ENCODE measurements at places on chromosomes 6 and 20.

- peak; percentile 86 for DNase-seq
Observed at GRCh38 chr20:46709459-46710152, at the start of gene SLC2A10. Gene SLC2A10 (plus strand): TSS chr20:46709649. CDS start chr20:46709737, 88 bp downstream.

DNA sequence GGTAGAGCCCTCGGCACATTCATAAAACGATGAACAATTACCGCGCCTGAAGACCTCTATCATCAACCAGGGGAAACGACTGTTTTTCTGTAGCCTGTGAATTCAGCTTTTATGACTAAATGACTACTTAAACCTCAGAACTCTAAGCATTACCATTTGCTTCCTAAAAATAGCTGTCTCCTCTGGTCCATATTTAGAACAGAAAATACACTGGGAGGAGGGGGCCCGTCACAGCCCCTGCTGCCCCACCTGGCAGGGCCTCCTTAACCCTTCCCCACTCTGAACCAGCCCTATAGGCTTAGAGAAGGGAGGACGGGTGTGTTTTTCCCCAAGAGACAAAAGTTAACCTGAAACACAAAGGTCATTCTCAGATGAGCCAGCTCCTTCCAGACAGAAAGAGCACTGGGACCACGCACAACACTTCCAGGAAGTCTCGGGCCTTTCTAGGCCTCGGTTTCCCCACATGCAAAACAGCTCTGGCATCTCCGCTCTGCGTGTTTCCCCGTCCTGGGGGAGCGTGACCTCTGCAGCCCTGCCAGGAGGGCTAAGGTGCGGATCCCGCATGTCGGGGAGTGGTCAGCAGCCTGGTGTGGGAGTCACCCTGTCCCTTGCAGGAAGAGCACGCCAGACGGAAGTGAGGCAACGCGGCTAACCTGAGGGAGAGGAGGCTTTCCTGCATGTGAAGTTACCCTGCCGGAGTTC, 193.9 kb downstream of the DLL1 start:
- no peak for DNase-seq

DNA sequence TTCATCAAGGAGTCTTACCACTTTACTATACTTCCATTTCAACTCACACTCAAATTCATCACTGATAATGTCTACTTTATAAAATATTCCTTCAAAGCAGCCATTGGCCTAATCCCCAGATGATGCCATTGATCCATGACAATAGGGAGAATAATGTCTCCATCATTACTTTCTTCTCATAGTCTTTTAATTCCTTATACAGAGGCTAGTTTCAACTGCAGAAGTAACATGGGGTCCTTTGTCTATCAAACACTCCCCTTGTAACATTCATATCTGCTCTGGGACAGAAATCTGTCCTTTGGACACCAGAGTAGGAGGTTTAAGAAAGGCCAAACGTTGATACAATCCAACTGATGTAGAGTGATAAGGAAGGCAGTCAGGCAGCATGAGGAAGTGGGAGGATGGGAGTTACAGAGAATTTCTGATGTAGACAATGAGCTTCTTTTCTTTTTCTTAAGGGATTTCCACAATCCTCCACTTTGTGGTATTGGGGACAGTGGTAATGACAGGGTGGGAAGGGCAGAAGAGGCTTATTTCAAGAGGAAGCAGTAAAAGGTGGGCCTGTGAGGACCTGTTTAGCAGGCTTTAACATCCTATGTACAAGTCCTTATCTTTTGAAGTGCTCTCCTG, 18.9 kb upstream of the HLA-DOA start:
- DNase-seq, result no peak

- DNase-seq, result no peak
Observed at GRCh38 chr6:158498362-158498761, 61.5 kb upstream of the TMEM181 start.

DNA sequence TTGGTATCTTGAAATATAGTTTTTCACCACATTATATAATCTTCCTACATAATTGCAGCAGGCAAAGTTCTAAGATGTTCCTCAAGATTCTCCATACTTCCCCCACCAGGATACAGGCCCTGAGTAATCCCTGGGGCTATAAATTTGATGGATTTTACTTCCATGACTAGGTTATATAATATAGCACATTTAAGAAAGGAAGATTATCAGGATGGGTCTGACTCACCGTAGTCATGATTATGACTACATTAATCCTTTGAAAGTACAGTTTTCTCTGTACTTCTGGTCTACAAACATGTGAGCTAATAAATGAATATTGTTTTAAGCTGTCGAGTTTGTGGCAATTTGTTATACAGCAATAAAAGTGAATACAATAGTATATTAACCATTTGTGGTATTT, 122.5 kb downstream of the MACROD2 start:
- no peak for DNase-seq

DNA sequence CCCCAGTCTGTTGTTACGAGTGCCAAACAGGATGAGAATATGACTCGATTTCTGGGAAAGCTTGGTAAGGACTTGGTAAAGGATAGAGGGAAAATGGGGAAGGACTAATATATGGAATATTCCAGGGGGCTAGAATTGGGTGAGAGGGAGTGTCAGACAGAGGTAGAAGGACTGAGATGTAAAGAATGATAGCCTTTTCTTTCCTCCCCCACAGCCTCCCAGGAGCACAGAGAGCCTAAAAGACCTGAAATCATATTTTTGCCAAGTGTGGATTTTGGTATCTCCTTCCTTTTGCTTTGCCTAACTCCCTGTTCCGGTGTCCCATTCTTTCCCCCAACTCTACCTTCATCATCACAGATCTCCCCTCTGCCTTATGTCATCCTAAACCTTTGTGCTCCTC, 3.1 kb downstream of the MSH5 start:
- DNase-seq, result no peak

DNA sequence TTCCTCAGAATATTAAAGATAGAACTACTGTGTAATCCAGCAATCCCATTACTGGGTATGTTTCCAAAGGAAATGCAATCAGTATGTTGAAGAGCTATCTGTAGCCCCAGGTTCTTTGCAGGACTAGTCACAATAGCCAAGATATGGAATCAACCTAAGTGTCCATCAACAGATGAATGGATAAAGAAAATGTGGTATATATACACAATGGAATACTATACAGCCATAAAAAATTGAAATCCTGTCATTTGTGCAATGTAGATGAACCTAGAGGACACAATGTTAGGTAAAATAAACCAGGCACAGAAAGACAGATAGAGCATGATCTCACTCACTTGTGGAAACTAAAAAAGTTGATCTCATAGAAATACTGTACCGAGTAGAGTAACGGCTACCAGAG, 306.0 kb upstream of the MARCKS start:
- DNase-seq, result no peak

All from iPS-NIHi11 (cell line).